H7 (cell line): ENCODE measurements at places on chromosomes 12 and 14. TPM values are rescaled to one million over a fixed set of nuclear protein-coding genes. Genes with fewer than 3 reads are reported as not detected.

DNA sequence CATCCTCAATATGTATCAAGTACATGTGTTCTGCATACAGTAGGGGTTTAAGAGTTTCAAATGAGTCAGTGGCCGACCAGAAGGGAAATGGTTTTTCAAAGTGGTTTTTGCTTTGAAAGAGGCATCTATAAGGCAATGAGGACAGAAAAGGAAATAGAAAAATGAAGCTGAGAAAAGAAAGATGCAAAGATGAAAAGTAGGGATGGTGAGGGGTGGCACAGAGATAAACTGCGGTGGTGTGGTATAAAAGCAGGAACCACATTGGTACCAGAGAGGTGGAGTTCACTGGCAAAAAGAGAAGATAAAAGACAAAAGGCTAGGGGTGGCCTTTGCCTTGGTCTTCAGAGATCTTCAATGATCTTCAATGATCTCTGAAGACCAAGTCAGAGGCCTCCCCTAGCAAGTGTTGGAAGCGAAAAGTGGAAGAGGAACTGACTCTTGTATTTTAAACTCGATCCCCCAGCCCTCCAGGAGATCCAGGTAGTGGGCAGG, 144.0 kb upstream of the KRR1 start:
- no peak for DNase-seq

DNA sequence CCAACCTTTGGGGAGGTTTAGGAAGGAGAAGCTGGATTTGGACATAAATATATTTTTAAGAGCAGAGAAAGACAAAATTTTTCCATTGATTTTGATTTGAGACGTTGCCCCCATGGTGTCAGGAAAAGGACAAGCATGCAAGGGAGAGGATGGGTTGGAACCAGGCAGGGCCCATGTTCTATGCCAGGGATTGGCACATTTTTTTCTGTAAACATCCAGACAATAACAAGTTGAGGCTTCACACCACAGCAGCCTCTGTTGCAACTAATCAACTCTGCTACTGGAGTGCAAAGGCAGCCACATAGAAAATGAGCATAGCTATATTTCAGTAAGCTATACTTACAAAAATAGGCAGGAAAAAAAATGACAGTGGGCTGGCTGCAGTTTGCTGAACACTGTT, 44.7 kb downstream of the NR1H4 start:
- no peak for DNase-seq

- no peak for DNase-seq
Measured at GRCh38 chr12:6696690-6697583, 3.7 kb downstream of the PIANP start.

- DNase-seq: no peak
Measured at GRCh38 chr14:62253911-62254310, 491.7 kb downstream of the SNAPC1 start.

- DNase-seq: no peak
Measured at GRCh38 chr12:95718006-95718431, 72.5 kb downstream of the NTN4 start.

- DNase-seq: no peak
Measured at GRCh38 chr14:49196327-49196726, 389.9 kb downstream of the RPS29 start.

- no peak for DNase-seq
Measured at GRCh38 chr12:16603260-16603915, 2.6 kb downstream of the LMO3 start.

DNA sequence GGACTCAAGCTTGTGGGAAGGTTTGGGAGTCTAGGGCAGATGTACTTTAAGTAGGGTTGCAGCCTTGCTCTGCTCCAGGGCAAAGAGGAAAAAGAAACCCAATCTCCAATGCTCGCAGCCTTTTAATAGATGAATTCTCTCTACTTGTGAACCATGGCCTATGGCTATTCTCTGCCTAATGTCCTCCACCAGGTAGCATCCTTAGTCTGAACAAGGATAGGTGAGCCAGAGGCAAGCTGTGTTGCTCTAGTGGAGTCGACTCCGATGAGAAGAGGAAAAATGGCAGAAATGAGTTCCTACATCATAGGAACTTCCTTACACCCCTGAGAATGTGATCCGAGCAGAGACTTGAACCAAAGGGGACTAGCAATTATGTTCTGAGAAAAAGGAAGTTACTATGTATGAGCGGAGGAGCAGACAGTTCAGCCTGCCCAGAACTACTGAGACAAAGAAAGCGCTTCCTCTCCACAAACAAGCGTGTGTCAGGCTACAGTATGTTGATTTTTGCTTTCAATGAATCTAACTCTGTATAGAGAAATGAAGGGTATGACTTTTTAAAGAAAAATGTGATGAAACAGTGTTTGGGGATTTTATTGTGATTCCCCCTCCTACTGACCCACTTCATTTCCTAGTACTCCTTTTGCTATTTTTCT, 153.6 kb upstream of the ARID2 start:
- DNase-seq: no peak

DNA sequence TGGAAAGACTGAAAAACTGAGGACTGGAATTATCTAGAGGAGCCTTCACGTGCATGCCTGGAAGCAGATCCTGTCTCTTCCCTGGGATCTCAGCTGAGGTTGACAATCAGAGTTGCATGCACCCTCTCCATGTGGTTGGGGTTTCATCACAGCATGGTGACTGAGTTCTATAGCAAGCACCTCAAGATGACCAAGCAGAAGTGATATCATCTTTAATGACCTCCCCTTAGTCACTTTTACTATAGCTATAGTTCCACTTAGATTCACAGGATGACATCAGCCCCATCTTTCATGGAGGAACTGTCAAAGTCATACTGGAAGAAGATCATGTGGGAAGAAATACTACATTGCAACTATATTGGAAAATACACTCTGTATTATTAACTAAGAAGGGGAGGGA, 105.8 kb upstream of the ATXN7L3B start:
- no peak for DNase-seq

DNA sequence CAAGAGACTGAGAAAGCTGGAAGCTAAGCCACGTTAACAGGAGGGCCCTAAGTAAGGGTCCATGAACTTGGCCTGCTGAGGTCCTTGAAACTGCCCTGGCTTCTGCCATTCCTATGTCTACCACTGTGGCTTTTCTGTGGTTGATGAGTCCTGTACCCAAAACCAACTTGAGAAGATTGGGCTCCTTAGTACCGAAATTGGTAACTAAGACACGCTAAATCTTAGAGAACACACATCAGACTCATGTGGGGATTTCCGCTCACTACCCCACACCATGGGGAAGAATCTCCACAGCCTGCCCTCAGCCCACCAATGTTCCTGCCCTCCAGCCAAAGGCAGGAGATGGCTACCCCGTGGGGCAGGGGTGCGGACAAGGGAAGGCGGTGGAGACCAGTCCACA, 232.9 kb downstream of the SPTSSA start:
- DNase-seq: no peak

The NID2 gene
- 5.1 and 9.6 TPM in 2 replicates for total RNA-seq

GRCh38 chr12:1591034-1591433, 3.3 kb downstream of the FBXL14 start:
- DNase-seq: peak; percentile 56

The PPP1R36 gene
- total RNA-seq: 0.28 and 0.41 TPM in 2 replicates

GRCh38 chr12:57764662-57765002, 2.2 kb downstream of the CYP27B1 start:
- no peak for DNase-seq

DNA sequence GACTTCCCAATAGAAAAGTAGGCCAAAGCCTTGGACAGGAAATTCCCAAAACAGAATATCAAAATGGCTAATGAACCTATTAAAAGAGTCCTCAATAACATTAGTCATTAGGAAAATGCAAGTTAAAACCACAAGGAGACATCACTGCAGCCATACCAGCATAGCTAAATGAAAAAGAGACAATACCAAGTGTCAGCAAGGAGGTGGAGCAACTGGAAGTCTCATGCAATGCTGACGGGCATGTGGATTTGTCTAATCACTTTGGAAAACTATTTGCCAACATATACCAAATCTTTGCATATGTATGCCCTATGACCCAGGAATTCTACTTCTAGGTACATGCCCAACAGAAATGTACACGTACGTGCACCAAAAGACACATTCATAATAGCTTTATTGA, 60.5 kb upstream of the PLEKHG3 start:
- no peak for DNase-seq

GRCh38 chr12:127771546-127771945, 495.4 kb upstream of the TMEM132C start:
- no peak for DNase-seq

GRCh38 chr14:54893151-54893760, 9.4 kb downstream of the GCH1 start:
- peak; percentile 32 for DNase-seq

The EPYC gene
- total RNA-seq: not detected in 2 replicates

DNA sequence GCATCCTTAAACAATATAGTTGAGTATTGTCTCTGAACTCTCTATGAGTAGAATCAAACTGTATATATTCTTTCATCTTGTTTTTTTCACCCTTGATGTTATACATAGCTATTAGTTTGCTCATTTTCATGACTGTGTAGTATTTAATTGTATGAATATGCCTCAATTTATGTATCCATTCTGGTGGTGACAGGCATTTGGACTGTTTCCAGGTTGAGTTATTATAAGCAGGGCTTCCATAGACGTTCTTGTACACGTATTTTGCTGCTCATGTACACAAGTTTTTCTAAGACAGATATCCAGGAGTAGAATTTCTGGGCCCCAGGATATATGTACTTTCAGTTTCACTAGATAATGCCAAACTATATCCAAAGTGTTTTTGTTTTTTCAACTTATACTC, 211.4 kb downstream of the NTF3 start:
- DNase-seq: no peak

The ARG2 gene
- 32.1 and 40.9 TPM in 2 replicates for total RNA-seq

DNA sequence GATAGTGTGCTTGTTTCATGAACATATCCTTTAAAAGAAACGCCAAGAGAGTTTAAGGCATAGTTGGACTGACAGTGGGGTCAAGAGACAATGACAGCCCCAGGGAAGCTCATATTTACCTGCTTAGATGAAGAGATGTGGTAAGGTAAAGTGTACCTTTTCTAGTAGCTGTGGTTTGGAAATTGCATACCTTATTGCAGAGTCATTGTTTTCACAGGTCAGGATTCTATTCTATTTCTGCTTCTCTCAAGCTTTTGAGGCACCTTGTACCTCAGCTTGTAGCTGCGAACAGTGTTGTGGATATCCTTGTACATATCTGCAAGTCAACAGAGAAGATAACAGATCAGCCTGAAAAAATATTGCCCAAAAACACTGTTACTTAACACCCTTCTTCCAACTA, 47.7 kb downstream of the ATP6V1D start:
- no peak for DNase-seq

The KRT4 gene
- not detected in 2 replicates for total RNA-seq

GRCh38 chr12:23099104-23099503, 474.1 kb downstream of the ETNK1 start:
- DNase-seq: no peak

The CPNE6 gene
- 0.04 TPM in 1 of 2 replicates, not detected in the other for total RNA-seq

The EIF2S3B gene
- total RNA-seq: 13.3 and 15.4 TPM in 2 replicates
